ENCODE measurements at places on chromosomes 3 and 15. TPM values are rescaled to one million over a fixed set of nuclear protein-coding genes. Genes with fewer than 3 reads are reported as not detected.

The EXD1 gene
- 0.34 TPM for polyA plus RNA-seq

DNA sequence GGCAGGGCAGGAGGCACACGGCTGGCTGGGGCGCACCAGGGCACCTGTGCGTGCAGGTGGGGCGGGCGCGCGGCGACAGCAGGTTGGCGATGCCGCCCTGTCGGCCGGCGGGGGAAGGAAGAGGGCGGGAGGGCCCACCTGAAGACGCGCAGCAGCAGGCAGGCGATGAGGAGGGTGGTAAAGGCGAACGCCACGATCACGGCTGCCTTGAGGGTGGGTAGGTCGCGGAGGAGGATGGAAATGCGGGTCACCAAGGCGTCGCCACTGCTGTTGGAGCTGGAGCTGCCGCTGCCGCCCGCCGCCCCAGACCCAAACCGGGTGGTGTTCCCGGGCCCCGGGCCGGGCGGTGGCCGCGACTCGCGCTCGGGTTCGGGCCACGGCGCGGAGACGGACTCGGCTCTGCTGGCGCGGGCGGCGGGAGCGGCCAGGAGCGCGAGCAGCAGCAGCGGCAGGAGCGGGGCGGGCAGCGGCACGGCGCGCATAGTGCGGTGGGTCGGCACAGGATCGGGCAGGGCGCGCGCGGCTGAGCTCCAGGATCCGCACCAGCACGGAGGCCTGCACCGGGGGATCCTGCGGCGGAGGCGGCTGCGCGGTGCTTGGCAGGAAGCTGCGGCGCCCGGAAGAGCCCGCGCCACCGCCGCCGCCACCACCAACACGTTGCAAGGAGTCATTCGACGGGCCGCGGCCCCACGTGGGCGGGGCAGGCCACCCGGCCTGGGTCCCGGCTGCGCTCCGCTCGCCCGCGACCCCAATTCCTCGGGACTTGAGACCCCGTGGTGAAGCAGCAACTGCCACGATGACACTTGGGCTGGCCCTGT, at the start of gene FAM174B:
FAM174B (minus strand) TSS at position 598 of the 818 bp plus-strand sequence.
- DNase-seq = no peak
- H3K27ac ChIP-seq = no peak within 1 kb of the TSS
- peak within 1 kb of the TSS; percentile 62 for H3K4me3 ChIP-seq

GRCh38 chr3:19866751-19867347, 67.2 kb downstream of the EFHB start:
- no peak overlapping the region for H3K27ac ChIP-seq
- peaks cover 2% of the 10 kb centered on the region for H3K27me3 ChIP-seq
- H3K4me1 ChIP-seq = no peaks in the 10 kb centered on the region
- no peaks in the 10 kb centered on the region for H3K36me3 ChIP-seq
- DNase-seq = peak; percentile 69

The CCDC39 gene
- 0.02 TPM for polyA plus RNA-seq

The TM4SF18 gene
- 0.66 TPM for polyA plus RNA-seq

DNA sequence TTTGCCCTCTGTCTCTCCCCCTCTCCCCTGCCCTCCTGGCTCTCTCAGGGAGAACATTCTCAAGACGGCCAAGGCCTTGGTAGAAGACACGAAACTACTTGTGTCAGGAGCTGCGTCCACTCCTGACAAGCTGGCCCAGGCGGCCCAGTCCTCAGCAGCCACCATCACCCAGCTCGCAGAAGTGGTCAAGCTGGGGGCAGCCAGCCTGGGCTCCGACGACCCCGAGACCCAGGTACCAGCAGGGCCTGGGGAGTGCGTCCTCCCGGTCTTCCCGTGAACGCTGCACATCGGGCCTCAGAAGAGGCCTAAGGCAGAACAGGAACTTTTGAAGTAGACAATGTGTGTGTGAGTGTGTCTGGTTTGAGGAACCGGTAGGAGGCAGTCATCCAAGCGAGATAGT, 245.4 kb upstream of the TPM1 start:
- DNase-seq = no peak
- H3K4me1 ChIP-seq = no peaks in the 10 kb centered on the region
- H3K27me3 ChIP-seq = no peaks in the 10 kb centered on the region
- no peak overlapping the region for H3K27ac ChIP-seq
- H3K36me3 ChIP-seq = no peaks in the 10 kb centered on the region

DNA sequence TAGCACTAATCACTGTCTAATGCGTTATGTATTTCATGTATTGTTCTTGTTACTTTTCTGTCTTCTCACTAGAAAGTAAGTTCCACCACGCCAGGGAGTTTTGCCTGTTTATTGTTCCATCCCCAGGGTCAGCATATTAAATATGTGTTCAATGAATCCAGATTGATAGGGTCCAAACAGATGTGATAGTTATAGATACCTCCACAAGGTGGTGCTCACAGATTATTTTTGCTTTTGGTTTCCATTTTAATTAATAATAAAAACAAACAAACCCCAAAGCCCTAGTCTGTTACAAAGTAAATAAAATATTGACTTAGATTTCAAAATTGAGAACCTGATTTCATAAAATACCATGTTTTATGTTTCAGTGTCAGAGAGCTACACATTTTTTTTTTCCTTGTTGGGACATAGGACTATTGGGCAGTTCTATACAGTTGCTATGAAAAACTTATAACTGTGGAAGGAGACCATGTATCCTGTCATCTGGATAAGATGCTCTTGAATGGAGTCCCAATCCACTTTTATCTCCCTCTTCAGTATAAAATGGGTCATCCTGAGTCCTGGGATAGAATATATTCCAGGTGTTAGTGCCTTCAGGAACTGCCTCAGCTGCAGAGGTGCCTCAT, 12.4 kb downstream of the OTOL1 start:
- no peak overlapping the region for H3K27ac ChIP-seq
- no peak for DNase-seq
- no peaks in the 10 kb centered on the region for H3K4me1 ChIP-seq
- H3K4me3 ChIP-seq = no peak overlapping the region

The LRRC31 gene
- 0.07 TPM for polyA plus RNA-seq

- peaks cover 22% of the 10 kb centered on the region for H3K4me1 ChIP-seq
- H3K4me3 ChIP-seq = no peak overlapping the region
- DNase-seq = no peak
- H3K36me3 ChIP-seq = no peaks in the 10 kb centered on the region
- H3K27me3 ChIP-seq = no peaks in the 10 kb centered on the region
- H3K27ac ChIP-seq = no peak overlapping the region
Observed at GRCh38 chr3:11513817-11514135, 129.9 kb downstream of the VGLL4 start.

DNA sequence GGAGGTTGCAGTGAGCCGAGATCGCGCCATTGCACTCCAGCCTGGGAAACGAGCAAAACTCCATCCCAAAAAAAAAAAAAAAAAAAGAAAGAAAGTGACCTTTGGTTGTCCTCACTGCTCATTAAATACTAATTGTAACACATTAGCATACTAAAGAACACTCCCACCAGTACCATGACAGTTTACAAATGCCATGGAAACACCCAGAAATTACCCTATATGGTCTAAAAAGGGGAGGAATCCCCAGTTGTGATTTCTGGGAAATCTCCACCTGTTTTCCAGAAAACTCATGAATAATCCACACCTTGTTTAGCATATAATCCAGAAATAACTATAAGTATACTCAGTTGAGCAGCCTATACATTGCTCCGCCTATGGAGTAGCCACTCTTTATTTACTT, 23.5 kb upstream of the INO80 start:
- no peaks in the 10 kb centered on the region for H3K4me1 ChIP-seq
- no peaks in the 10 kb centered on the region for H3K27me3 ChIP-seq
- H3K36me3 ChIP-seq = no peaks in the 10 kb centered on the region
- no peak overlapping the region for H3K27ac ChIP-seq
- DNase-seq = no peak

DNA sequence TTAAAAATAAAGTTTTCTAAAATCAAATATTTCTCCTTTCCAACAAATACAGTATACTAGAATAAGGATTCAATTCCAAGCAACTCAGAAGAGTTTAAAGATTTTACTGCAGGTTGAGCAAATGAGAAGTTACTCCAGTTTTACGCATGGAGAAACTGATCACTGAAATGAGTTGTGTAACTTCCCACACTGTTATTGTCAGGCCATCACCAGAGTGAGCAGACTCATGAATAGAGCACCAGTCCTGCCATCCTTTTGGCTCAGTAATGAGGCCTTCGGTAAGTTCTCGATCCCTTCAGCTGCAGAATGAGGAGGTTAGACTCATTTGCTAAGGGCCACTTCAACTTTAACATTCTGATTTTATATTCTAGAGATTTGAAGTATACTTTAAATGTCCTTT, 48.1 kb downstream of the OSBPL10 start:
- H3K4me3 ChIP-seq = no peak overlapping the region
- H3K36me3 ChIP-seq = no peaks in the 10 kb centered on the region
- no peak overlapping the region for H3K27ac ChIP-seq
- no peaks in the 10 kb centered on the region for H3K4me1 ChIP-seq
- DNase-seq = no peak
- no peaks in the 10 kb centered on the region for H3K27me3 ChIP-seq

- H3K27me3 ChIP-seq = no peaks in the 10 kb centered on the region
- DNase-seq = no peak
- H3K4me1 ChIP-seq = peaks cover 17% of the 10 kb centered on the region
- H3K36me3 ChIP-seq = peaks cover 16% of the 10 kb centered on the region
Observed at GRCh38 chr15:85702321-85703101, 92.2 kb downstream of the KLHL25 start.

The IL5RA gene
- polyA plus RNA-seq = 0.41 TPM

DNA sequence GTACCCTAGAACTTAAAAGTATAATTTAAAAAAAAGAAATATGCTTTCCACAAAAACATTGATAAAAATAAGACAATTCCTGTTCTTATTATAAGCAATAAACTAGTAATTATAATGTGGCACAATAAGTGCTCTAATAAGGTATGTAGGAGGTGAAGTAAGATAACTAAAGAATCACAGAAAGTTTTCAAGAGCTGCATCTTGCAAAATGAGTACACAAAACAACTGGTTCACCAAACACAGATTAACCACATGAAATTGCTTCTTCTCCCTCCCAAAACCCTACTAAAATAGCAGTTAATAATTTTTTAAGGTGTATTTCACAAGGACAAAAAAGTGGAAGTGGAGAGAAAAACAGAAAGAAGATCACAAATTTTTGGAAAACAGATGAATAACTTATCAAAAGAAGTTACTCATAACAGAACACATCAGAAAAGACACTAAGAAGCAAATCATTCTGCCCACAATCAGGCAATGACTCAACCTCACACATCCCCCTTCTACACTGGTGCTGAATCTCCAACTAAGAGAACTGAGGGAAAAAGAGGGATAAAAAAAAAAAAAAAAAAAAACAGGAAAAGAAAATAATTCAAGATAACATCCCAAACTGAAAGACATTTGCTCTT, 64.2 kb downstream of the TBC1D5 start:
- no peaks in the 10 kb centered on the region for H3K36me3 ChIP-seq
- H3K27ac ChIP-seq = no peak overlapping the region
- no peak for DNase-seq
- H3K4me3 ChIP-seq = no peak overlapping the region
- no peaks in the 10 kb centered on the region for H3K4me1 ChIP-seq
- H3K27me3 ChIP-seq = no peaks in the 10 kb centered on the region

The CELSR3 gene
- polyA plus RNA-seq = 1.4 TPM

- DNase-seq = no peak
- H3K4me3 ChIP-seq = no peak overlapping the region
- no peaks in the 10 kb centered on the region for H3K4me1 ChIP-seq
- H3K27me3 ChIP-seq = no peaks in the 10 kb centered on the region
- no peak overlapping the region for H3K27ac ChIP-seq
Observed at GRCh38 chr3:137249311-137249940, 291.6 kb downstream of the IL20RB start.

GRCh38 chr15:64425221-64425620, 35.2 kb upstream of the ZNF609 start:
- no peak for DNase-seq
- H3K27me3 ChIP-seq = no peaks in the 10 kb centered on the region
- H3K27ac ChIP-seq = no peak overlapping the region
- no peak overlapping the region for H3K4me3 ChIP-seq

DNA sequence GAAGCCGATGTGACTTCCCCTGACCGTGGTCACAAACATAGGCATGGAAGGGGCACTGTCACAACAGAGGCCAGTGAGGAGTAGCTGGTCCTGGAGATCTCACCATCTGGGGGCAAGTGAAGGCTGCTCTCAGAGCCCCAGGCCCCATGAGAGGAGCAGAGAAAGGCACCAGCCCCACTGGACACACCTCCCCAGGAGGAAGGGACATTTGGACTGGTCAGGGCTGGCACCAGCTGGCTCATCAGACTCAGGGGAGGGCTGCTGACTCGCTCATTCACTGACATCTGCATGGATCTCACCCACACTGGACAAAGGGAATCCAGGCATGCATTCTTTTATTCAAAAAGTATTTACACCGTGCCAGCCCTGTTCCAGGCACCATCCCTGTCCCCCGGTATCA, 26.8 kb downstream of the ESYT3 start:
- no peak overlapping the region for H3K4me3 ChIP-seq
- no peaks in the 10 kb centered on the region for H3K4me1 ChIP-seq
- H3K27ac ChIP-seq = no peak overlapping the region
- H3K27me3 ChIP-seq = no peaks in the 10 kb centered on the region

- no peak for DNase-seq
- H3K27ac ChIP-seq = no peak overlapping the region
- H3K4me3 ChIP-seq = no peak overlapping the region
- no peaks in the 10 kb centered on the region for H3K36me3 ChIP-seq
Observed at GRCh38 chr3:129234441-129234840, 15.0 kb upstream of the COPG1 start.

- no peaks in the 10 kb centered on the region for H3K27me3 ChIP-seq
- DNase-seq = no peak
- H3K36me3 ChIP-seq = no peaks in the 10 kb centered on the region
- no peak overlapping the region for H3K27ac ChIP-seq
- H3K4me3 ChIP-seq = no peak overlapping the region
Observed at GRCh38 chr3:105845488-105845887, 23.3 kb downstream of the CBLB start.

DNA sequence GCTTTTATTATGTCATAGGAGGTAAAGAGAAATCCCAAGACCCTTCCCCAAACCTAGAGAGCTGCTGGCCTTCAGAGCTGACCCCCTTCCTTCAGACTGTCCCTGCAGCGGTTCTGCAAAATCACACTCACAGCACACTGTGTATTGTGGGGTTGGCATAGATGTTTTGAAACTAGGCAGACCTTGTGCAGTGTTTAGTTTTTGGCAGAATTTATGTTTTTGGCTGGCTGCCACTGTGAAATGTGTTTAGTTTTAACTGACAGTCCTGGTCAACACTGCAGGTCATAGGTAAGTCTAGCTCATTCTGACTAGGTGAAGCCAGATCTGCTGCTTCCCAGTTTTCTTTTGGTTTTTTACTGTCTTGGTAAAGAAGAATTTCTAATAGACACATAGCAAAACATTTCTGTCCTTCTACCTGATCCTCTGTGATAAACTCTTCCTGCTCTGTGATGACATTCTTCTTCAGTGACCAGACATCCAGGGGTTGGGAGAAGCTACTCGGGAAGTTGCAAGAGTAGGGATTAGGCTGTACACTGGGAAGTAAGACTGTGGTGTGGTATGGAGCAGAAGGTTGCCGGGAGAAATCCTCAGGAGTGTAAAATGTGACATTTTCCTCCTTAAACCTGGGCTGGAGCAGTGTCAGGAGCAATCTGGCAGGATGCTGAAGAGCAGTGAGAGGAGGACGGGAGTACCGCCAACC, 209.6 kb upstream of the MCTP2 start:
- H3K27ac ChIP-seq = no peak overlapping the region
- no peaks in the 10 kb centered on the region for H3K27me3 ChIP-seq
- no peaks in the 10 kb centered on the region for H3K36me3 ChIP-seq
- DNase-seq = no peak
- no peak overlapping the region for H3K4me3 ChIP-seq

- no peak overlapping the region for H3K27ac ChIP-seq
- no peaks in the 10 kb centered on the region for H3K36me3 ChIP-seq
- no peaks in the 10 kb centered on the region for H3K4me1 ChIP-seq
- no peak for DNase-seq
- no peak overlapping the region for H3K4me3 ChIP-seq
Observed at GRCh38 chr3:82558081-82558480, 796.6 kb upstream of the GBE1 start.
